ENCODE measurements at places on chromosomes 7 and 10.
A peak's percentile ranks its signal among the peaks of the same experiment; 100 is the strongest.

DNA sequence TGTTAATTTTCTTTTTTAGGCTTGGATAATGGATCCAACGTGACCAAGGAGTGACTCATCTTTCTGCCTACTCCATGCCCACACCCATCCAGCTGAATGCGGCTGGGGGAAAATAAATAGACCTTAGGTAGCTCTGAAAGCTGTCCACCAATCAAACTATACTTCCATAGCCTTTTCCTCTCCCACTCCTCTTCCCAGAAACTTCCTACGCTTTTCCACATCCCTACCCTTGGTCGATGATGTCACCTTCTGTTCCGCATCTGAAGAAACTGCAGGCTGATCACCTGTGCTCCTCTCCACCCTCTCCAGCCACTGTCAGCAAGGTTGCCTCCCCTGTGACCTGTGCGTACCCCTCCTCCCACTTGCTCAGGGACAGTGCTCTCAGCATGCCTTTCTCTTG lies 359.8 kb upstream of the KLF6 start:
- no peak for DNase-seq

DNA sequence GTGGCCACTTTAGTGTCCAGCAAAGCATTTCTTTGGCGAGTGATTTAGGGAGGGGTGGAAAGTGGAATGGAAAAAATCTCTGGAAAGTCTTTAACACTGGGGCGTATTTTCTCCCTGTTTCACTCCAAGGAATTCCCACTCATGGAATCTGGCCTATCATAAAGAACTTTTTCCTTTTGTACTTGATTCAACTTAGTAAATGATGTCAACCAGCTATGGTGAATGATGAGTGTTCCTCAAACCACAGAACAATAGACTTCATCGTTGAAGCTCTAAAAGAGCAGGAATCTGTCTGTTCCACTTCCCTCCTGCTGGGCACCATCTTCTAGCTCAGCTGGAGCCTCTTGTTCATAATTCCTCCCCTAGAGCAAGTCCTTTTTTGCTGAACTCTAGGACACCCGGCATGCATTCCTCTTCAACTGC lies 66.5 kb downstream of the EPDR1 start:
- no peak for DNase-seq

DNA sequence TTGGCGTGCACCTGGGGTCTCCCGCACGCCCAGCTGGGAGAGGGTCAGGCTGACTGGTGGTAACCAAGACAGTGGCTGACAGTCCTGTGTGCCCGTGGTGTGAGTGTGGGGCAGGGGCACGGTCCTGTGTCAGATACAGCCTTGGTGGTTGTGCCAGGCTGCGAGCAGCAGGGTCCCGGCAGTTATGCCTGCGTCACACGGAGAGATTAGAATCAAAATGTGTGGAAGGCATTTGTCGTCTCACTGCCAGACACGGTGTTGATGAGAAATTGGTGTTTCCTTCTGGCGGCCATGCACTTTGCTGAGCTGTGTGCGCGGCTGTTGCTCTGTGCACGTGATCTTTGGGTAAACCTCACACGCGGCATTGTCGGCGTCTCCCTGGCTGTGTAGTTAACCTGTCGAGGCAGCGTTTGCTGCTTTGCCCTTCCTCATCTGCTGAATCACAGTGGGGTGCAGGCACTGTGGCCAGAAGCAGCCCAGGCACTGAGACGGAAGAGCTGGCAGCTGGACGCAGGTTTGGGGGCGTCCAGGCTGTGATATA lies 87.7 kb downstream of the NKX6-2 start:
- no peak for DNase-seq

DNA sequence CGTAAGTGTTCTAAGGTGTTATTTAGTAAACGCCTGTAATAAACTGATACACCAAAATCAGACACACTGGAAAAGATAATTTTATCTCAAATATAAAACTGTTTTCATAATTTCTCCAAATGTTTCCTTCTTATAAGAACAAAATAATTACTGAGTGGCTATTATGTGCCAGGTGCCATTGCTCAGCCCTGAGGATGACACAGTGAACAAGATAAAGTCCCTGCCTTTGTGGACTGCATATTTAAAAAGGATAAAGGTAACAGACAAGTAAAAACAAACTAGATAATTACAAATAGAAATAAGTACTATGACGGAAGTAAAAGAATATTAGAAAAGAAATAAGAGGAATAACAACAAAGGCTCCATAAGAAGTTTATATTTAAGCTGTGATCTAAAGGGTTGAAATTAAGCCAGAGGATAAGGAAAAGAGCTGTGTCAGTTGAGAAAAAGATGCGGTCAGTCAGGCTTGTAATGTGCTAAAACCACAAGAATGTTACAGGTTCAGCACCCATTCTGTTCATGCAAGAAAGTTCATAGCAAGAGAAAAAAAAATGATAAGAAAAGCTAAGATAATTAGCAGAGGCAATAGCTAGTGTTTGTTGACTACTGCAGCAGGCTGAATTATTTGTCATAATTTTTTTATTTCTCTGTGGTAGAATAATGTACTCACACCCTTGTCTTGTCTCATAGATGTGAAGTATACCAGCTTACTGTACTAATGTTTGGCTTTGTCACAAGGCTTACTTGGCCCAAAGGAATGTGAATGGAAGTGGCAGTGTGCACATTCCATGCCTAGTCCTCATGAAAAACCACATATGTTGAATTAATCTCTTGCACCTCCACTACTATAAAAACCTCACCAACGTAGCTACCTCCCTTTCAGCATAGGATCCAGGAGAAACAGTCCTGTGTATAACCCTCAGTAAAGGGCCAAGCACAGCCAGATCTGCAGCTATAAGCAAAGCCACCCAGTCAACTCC lies 75.1 kb downstream of the CRPPA start:
- no peak for DNase-seq

- DNase-seq, result no peak
Observed at GRCh38 chr10:44743535-44743934, 167.6 kb upstream of the TMEM72 start.

GRCh38 chr7:12712236-12712635 lies 24.8 kb downstream of the ARL4A start:
- no peak for DNase-seq

GRCh38 chr10:126337251-126337810 lies 50.9 kb downstream of the ADAM12 start:
- DNase-seq, result no peak

- DNase-seq, result peak; percentile 71
Observed at GRCh38 chr7:92178928-92179924, at the start of gene LRRD1. TSS of gene LRRD1 (minus strand) at chr7:92179142. CDS start at chr7:92165202, 13,940 bp downstream.

- DNase-seq, result no peak
Observed at GRCh38 chr7:47451851-47452205, 130.1 kb downstream of the TNS3 start.
